ENCODE measurements at places on chromosomes 4 and X.

DNA sequence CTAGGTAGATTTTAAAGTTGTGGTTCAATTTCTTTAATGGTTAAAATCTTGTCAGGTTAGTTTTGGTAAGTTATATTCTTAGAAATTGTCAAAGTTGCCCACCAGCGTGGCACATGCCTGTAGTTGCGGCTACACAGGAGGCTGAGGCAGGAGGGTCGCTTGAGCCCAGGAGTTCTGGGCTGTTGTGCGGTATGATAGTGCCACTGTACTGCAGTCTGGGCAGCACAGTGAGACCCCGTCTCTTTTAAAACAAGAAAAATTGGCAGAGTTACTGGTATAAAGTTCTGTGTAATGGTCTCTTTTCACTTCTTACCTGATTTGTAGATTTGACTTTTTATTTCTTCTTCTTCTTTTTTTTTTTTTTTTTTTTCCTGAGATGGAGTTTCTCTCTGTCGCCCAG, 64.4 kb downstream of the FAM193A start:
- DNase-seq = no peak

DNA sequence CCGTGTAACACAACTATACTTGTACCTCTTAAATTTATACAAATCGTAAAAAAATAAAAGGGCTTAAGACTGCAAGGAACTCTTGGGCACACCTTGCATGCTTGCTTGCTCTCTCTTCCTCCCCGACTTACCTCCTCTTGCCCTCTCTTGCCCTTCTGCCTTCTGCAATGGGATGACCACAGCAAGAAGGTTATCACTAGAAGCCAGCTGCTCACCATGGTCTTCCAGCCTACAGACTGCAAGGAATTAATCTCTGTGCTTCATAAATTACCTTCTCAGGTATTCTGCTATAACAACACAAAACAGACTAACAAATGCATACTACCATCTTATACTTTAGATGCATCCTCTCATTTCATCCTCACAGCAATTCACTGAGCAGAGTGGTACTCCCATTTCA, 92.1 kb downstream of the MRPL1 start:
- no peak for DNase-seq

DNA sequence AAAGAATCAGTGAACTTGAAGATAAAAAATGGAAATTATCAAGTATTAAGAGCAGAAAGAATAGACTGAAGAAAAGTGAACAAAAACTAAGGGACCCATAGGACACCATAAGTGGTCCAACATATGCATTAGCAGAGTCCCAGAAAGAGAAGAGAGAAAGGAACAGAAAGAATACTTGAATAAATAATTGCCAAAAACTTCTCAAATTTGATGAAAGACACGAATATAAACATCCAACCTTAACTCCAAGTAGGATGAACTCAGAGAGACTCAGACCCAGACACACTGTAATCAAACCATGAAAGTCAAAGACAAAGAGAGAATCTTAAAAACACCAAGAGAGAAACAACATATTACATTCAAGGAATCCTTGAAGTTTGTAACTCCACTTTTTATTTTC, 35.7 kb downstream of the MORC4 start:
- DNase-seq = no peak

DNA sequence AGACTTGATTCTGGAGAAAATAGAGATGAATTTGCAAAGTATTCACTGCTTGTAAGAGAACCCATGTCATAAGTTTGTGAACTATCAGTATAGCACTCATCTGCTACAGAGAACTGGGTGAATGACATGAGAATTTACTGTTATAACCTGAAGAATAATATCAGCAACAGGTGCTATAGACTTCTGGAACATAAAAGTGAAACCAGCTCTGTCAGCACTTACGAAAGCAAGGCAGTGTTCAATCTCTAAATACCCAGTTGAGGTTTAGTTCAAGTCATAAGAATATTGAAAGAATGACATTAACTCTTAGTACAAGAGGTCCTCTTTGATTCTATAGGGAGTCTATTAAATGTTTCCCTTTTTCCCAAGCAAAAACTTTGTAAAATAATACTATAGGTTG, 232.9 kb upstream of the ANKRD50 start:
- DNase-seq = no peak

GRCh38 chr4:93203708-93204107, 624.8 kb upstream of the ATOH1 start:
- DNase-seq = no peak

GRCh38 chr4:13355111-13355880, 128.8 kb downstream of the RAB28 start:
- DNase-seq = no peak

DNA sequence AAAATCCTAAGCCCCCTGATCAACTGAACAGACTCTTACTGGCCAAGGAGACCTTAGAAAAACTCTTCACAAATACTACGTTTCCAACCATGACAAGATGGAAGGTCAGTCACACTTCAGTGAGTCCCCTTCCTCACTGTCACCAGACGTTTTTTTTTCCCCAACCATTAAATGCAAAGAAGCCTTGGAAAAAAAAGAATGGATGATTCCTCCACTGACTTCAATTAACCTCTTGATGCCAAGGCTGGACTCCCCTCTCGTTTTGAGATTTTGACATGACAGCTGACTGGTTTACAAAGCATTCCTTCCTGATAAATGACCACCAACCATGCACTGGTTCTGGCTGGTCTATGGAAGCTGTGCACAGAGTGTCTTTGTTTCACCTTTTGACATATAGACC, 73.2 kb downstream of the SLC34A2 start:
- DNase-seq = no peak

All from NCI-H1930 (cell line).